ENCODE measurements at places on chromosomes 1 and 21. TPM values are rescaled to one million over a fixed set of nuclear protein-coding genes. Genes with fewer than 3 reads are reported as not detected.

CYP2J2 gene
- 4.3 TPM for total RNA-seq

OXCT2 gene
- 15.0 TPM for total RNA-seq

SPATA45 gene
- not detected for total RNA-seq

KLF17 gene
- not detected for total RNA-seq

CRABP2 gene
- 77.1 TPM for total RNA-seq

CD1D gene
- 0.72 TPM for total RNA-seq

All from epithelial cell of proximal tubule (primary cell).